ENCODE measurements at places on chromosomes 3 and 15.

DNA sequence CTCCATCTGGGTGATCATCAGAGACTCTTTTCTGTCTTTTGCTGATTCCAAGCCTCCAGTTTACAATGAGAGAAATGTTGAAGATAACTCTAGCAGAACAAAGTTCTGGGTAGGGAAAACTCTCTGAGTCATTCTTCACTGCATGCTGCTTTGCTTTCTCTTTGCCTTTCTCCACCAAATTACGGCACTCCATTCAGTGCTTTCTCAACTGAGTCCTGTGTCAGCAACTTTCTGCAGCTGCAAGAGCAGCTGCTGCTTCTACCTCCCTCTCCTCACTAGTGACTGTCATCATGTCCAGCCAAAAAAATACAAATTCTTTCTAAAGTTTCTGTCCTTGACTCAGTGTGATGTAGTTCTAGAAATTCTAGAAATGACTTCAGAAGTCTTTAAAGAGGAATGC lies 953.8 kb downstream of the IGSF11 start:
- peak; percentile 9 for DNase-seq

- no peak for DNase-seq
Observed at GRCh38 chr3:154129625-154130024, 8.4 kb downstream of the ARHGEF26 start.

DNA sequence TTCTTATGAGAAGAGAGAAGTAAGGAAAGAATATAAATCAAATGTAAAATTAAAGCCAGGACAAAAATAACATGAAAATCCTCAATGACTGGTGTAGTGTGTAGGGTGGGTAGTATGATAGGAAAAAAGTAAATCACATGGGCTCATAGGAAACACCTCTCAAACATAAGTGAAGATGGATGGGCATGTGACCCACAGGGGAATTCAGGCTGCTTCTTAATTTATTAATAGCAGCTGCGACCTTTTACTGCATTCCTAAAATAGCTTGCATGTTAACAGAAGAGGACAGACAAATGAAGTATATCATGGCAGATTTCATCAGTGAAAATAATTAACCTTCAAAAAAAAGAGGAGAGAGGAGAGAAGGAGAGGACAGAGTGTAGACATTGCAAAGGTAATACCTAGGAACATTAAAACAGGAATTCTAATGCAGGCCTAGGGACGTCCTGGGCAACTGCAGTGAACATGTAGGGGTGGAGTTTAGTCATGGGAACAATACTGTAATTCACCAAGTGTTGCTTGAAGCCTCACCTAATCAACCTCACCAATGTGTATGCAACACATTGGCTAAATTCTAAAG lies 132.9 kb downstream of the KCNMB2 start:
- no peak for DNase-seq

- peak; percentile 68 for DNase-seq
Observed at GRCh38 chr3:112293368-112294321, at the start of gene SLC9C1. TSS of gene SLC9C1 (minus strand) at chr3:112294216. CDS start at chr3:112286791, 7,425 bp downstream.

DNA sequence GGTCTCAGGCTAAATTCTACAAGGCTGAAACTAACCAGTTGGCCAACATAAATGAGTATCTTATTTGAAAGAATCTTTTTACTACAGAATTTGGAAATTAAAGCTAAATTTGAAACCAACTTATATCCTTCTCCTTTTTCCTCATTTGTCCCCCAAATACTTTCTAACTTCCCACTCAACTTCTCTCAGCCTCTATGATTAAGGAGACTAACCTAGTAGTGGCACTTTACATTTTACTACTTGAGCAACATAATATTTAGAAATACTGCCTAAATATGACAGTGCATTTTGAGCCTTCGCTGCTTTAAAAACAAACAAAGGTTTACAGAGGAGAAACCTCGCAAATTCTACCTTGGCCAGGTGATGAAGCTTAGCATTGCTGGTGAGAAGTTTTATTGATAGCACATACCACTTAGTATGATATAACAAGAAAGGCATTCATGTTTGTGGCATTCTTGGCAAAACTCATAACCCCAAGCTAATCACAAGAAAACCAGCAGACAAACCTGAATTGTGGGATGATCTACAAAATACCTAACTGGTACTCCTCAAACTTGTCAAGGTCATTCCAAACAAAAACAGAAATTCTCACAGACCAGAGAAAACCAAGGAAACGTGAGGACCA lies 432.1 kb upstream of the CFAP20DC start:
- no peak for DNase-seq

DNA sequence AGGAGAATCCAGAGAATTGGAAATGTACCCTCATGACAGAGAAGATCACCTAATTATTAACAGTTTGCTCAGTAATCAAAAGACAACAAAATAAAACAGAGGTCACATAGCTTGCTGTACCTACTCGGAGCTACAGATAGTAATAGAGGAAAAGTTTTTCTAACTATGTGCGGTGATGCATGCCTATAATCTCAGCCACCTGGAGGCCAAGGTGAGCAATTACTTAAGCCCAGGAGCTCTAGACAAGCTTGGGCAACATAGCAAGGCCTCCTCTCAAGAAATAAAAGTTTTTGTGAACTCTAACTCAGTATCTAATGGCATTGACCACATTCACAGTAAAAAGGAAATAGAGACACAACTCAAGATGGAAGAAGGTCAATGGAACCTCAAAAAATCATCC lies 243.6 kb downstream of the ATP8B4 start:
- DNase-seq = no peak

DNA sequence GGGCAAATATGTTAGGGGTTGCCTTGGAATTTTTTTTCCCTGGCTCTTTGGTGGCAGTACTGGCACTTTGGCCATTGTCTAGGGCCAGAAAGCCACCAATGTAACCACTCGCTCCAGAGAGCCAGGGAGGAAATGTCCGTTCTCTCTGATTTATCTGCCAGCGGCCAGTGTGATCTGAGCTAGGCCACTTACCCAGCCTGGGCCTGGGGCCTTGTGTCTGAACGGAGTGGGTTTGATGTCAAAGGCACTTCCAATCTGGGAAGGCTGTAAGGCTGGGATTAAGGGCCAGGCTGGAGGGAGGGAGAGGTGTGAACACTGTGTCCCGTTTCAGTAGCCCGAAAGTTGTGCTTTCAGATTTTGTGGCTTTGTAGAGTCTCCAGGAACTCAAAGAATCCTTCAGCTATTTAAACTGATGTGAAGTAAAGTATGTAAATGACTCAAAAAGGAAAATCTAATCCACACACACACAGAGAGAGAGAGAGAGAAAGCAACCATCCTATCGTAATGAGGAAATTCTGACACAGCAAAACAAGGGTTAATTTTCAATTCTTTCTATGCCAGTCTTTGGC lies 271.0 kb downstream of the PDZRN3 start:
- no peak for DNase-seq

DNA sequence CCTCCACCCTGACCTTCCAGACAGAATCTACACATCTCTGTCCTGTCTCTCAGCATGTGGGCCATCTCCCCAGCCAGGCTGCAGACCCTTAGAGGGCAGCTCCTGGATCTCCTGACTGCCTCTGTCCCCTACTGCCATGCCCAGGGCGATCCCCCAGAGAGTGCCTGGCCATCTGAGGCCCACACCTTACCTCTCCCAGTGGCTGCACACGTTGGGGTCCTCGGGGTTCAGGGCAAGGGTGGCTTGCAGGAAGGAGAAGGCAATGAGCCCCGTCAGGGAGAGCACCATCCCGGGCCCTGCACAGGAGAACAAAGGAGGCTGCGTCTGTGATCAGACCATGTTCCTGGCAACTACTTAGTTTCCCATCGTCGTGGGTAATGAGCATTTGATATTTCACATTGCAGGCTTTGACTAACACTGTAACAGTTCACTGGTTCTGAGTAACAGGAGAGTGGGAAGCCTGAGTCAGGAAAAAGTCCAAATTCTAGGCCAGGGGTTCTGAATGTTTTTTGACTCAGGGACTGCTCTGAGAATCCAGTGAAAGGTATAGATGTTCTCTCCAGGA lies 125.4 kb downstream of the MEGF11 start:
- DNase-seq = no peak

GRCh38 chr15:53869044-53869805 lies 109.0 kb upstream of the UNC13C start:
- DNase-seq = no peak

DNA sequence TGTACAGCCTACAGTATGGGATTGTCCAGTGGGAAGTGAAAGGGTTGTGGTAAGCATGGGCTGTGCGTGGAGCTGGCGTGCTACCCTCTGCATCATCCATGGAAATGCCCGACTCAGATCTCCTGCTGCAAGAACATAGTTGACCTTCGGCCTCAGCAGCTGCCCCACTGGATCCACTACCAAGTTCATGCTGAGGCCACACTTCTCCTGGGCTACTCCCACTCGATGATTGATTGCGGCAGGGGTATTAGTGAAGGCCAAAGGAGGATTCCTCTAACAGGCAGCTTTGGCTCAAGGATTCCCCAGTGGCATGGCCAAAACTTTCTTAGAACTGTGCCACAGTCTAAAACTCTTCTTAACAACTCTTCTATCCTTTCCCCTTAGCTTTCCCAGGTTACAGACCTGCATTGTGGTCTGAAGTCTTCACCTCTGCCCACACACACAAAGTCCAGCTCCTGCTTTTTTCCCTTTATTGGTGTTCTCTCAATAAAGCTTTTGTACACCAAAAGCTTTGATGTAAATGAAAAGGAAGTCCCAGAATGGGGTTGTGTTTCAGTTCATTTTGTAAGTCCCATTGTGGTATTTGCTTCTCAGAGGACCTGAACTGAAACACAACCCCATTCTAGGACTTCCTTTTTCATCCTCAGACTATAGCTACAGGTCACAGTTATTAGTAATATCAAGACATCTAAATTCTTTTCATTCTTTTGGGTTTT lies 4.9 kb upstream of the TBC1D5 start:
- peak; percentile 52 for DNase-seq

GRCh38 chr3:115876876-115877614 lies 253.7 kb downstream of the GAP43 start:
- DNase-seq = peak; percentile 54
